ENCODE measurements at places on chromosomes 2 and 18.

- no peaks in the 10 kb centered on the region for H3K36me3 ChIP-seq
- no peaks in the 10 kb centered on the region for H3K4me1 ChIP-seq
- H3K27me3 ChIP-seq: no peaks in the 10 kb centered on the region
- H3K27ac ChIP-seq: no peak overlapping the region
- no peak overlapping the region for H3K4me3 ChIP-seq
Observed at GRCh38 chr2:150591496-150592285, 104.2 kb upstream of the RND3 start.

- DNase-seq: no peak
- peaks cover 22% of the 10 kb centered on the region for H3K27me3 ChIP-seq
- peaks cover 3% of the 10 kb centered on the region for H3K4me1 ChIP-seq
- no peak overlapping the region for H3K4me3 ChIP-seq
Observed at GRCh38 chr18:59079264-59079663, 60.4 kb upstream of the SEC11C start.

DNA sequence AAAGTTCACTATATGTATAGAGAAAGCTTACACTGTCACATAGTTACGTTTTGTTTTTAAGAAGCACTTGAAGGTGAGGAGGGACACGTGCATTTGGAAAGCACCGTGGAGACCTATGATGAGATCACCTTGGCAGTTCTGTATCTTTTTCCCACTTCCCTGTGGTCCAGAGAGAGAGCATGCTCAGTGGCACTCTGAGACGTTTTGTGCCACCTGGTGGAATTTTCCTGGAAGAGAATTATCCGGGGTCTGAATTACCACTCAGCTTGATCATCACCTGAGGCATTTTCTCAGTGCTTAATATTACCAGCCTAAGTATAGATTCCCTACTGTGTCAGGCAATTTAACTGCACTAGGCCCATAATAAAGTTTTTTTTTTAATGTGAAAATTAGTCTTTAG, 469.4 kb upstream of the SMIM21 start:
- no peaks in the 10 kb centered on the region for H3K27me3 ChIP-seq
- no peaks in the 10 kb centered on the region for H3K4me1 ChIP-seq
- no peaks in the 10 kb centered on the region for H3K36me3 ChIP-seq
- DNase-seq: no peak

DNA sequence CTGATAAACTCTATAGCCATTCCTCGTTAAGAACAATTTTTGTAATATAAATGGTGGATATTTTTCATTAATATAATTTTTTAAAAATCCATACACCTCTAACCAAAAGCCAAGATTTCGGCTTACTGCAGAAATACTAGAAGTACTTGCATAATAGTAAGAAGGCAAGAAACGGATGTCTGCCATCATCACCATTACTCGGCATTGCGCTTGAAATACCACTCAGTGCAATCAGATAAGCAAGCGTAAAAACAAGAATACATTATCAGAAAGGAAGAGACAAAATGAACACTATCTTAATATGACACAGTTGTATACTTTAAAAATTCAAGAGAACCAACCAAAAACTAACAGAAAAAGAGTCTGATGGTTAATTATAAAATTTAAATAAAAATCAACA, 15.2 kb upstream of the BOLA3 start:
- H3K27me3 ChIP-seq: no peaks in the 10 kb centered on the region
- no peaks in the 10 kb centered on the region for H3K4me1 ChIP-seq
- H3K36me3 ChIP-seq: peaks cover 32% of the 10 kb centered on the region

DNA sequence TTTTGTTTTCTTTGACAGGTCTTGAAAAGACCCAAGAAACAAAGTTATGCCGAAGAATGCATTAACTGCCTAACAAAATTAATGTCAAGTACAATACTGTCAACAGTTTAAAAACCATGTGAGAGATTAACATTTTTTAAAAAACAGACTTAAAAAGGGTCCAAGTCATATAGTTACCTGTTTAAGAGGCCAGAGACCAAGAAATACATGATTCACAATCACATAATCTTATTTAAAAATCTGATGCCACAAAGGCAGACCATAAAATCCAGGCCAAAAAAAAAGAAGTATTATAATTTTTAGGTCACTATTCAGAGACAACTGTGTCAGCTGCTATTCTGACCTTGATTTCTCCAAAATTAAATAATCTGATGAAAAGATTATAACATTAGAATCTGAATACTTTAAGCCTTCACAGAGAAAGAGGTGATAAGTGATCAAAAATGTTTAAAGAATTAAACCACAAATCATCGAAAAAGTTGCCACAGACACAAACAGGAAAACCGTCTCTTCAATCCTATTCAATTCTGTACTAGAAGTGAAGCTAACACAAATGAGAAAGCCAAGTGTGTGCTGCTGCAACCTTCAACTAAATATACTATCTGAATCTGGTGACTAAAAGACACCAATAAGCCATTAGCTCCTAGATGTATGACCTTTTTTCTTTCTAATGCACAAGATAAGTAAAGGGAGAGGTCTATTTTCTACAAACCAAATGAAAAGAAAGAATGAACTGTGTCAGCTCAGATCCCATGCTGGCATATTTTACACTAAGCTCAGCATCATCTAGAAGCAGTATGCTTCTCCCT, 286.0 kb downstream of the ZEB2 start:
- peak overlapping the region; percentile 62 for H3K27ac ChIP-seq
- H3K36me3 ChIP-seq: peaks cover 14% of the 10 kb centered on the region

DNA sequence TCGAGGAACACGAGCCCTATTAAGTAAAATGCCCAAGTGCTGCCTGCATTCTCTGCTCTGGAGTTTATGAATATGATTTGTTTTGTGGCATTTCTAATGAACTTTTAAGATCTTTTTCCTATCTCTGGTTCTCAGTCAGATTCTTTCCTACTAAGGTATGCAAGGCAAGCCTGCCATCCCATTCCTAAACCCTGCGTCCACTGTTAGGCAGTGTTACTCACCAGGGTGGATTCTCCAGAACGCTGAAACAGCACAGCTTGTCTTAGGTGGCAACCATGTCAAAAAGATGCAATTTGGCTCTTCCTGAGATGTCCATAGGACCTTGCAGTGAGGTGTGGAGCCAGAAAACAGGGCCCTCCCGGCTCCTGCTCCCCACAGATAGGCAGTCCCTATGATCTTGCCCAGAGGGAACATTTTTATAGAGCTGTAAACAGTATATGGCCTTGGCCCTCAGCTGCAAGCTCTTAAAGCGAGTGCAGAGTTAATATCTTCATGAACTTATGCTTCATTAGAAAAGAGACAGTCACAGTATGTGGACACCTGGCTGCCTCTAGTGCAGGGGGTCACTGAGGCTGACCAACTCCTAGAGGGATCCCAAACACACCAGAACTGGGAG, 84.4 kb downstream of the TPGS2 start:
- DNase-seq: no peak
- no peak overlapping the region for H3K4me3 ChIP-seq
- H3K27me3 ChIP-seq: peaks cover 14% of the 10 kb centered on the region
- H3K36me3 ChIP-seq: no peaks in the 10 kb centered on the region

All from activated naive CD8-positive, alpha-beta T cell treated with anti-CD3 and anti-CD28 coated beads, Interleukin-2, amount 10 ng/mL, durations not matched to agents 7 days and 5 days (primary cell).